ENCODE measurements at places on chromosomes 6 and 20.

- no peak for DNase-seq
Measured at GRCh38 chr6:164741938-164742451, 567.4 kb downstream of the C6orf118 start.

- no peak for DNase-seq
Measured at GRCh38 chr20:11810311-11811083, 107.2 kb upstream of the BTBD3 start.

DNA sequence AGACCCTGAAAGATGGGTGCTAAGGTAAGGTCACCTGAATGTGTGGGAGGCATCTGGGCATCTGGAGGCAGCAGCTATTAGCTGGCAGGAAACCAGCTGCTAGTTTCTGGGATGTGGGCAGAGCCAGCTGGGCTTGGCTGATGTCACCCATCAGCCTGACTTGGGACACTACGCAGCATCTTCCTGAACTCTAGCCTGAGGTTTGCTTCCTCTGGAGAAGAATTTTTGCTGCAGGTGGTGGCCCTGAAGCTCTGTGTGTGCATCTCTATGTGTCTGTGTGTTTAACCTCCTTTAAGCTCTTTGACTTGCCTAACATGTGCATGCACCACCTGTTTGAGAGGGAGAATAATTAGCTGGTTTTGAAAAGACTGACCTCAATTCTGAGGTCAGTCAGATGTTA, 465.1 kb upstream of the CHD6 start:
- DNase-seq: no peak

DNA sequence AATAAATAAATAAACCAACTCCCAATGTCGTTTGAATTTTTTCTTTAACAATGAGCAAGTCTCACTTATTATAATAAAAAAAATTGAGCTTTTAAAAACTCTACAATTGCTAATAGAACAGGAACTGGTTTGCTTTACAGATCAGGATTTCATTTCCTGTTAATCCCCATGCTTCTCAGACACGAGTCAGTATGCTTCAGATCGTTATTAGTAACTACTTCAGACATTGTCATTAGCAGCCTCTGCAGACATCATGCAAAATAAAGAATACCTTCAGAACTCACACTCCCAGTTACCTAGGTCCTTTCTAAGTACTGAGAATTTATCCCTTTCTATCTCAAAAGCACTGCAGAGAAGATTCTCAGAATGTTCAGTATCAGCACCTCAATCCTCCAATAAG, 10.0 kb upstream of the FAM210B start:
- no peak for DNase-seq

DNA sequence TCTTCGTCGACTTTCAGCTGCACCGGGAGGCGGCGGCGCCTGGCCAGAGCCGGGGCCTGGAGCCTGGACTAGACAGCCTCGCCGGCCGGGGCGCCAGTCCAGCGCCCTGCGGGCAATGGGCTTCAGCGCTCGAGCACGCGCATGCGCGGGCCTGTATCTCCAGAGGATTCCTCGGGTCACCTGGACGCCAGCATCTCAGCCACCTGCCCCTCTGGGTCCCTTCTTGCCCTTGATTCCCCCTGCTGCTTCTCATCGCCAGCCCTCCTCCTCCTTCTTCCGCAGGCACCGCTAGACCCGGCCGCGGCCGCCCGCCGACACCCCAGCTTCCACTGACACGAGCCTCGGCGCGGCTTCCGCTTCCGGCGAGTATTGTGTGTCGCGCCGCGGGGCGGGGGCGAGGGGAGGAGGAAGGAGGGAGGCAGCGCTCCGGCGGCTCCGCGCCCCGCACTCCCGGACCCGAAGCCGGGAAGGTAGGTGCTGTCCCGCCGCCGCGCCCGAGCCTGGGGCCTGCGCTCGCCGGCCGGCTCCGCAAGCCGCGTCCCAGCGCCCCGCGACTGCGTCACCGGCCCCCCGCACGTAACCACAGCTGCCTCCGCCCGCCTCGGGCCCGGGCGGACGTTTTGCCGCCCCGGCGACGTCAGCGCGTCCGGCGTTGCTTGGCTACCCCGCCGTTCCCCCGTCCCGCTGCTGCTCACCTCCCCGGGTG, at the start of gene TRIM39:
Gene TRIM39, plus strand, starts transcription at position 402 of the 706 bp plus-strand sequence. CDS start 2,391 bp downstream, outside the sequence.
- peak; percentile 79 for DNase-seq

- DNase-seq: peak; percentile 53
Measured at GRCh38 chr20:49979030-49979832, 3.5 kb upstream of the SNAI1 start.

Measured in NCI-H510A (cell line).